ENCODE measurements at places on chromosomes 7 and 10. TPM values are rescaled to one million over a fixed set of nuclear protein-coding genes. Genes with fewer than 3 reads are reported as not detected.

DNA sequence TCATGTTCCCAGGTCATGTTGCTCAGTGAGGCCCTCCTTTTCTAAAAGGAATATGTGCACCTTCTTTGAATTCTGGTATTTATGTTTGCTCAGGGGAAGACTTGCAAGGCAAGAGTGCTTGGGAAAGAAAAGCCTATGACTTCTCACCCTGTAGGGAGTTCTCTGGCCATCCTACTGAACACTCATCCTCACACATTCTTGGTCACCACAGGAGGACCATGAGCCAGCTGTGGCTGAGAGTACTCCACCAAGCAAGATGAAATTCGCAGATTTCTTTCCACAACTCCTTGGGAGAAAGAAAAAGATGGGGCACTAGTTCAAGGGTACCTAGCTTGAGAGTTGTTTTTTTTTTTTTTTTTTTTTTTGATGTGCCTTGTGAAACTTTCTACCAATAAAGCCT is 179.6 kb downstream of the FZD1 start:
- DNase-seq: no peak

DNA sequence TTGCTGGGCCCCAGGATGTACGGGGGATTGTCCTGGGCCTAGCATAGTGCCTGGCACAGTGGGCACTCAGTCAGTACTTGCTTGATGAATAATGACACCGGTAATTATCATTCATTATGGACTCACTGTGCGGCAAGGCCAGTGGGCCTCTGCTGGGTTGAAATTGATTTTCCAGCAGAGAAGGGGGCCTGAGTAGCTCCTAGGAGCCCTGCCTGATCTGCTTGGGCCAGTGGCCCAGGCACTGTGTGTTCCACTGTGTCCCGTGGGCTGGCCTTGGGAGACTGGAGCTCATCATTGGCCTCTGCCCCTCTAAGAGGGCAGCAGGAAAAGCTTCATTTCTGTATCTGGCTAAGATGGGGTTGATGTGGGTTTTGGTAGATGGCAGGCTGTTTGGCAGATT is 1.4 kb downstream of the CHST3 start:
- DNase-seq: no peak

GRCh38 chr7:47474937-47475879 is 106.7 kb downstream of the TNS3 start:
- DNase-seq: peak; percentile 88

DNA sequence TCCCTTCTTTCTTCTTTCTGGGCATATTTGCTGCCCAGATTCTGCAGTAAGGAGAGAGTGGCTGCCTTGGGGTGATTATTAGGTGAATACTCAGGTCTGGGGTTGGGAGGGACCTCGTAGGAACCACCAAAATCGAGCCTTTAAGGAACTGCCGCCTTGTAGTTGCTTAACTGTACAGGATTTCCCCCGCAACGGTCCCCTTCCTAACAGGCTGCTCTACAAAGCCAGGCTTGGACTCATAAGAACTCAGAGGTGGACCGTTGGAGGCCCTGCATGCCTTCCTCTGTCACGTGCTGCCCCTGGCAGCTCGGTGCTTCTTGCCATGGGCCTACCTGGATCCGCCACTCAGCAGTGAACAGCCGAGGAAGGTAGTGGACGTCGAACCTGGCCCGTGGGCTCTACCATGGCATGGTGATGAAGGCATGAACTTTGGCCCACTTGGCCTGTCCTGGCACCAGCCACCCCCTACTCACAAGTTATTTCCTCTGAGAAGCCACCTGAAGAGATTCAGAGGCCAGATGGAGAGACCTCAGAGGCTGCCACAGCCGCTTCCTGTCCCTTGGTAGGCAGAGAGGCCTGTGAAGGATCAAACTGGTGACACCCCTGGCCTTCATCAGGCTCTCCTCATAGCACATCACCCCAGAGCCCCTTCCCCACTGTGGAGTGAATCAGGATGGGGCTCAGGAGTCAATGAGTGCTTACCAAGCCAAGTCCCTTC is 54.6 kb downstream of the NOD1 start:
- no peak for DNase-seq

GRCh38 chr10:34295142-34295548 is 520.0 kb downstream of the PARD3 start:
- no peak for DNase-seq

- DNase-seq: no peak
Observed at GRCh38 chr10:23155169-23155568, 36.9 kb upstream of the PTF1A start.

GRCh38 chr10:11642566-11642965 is 31.1 kb upstream of the USP6NL start:
- DNase-seq: no peak

GRCh38 chr7:113891031-113891350 is 27.8 kb downstream of the PPP1R3A start:
- DNase-seq: no peak

GRCh38 chr7:125695626-125696025 is 766.0 kb upstream of the POT1 start:
- no peak for DNase-seq

DNA sequence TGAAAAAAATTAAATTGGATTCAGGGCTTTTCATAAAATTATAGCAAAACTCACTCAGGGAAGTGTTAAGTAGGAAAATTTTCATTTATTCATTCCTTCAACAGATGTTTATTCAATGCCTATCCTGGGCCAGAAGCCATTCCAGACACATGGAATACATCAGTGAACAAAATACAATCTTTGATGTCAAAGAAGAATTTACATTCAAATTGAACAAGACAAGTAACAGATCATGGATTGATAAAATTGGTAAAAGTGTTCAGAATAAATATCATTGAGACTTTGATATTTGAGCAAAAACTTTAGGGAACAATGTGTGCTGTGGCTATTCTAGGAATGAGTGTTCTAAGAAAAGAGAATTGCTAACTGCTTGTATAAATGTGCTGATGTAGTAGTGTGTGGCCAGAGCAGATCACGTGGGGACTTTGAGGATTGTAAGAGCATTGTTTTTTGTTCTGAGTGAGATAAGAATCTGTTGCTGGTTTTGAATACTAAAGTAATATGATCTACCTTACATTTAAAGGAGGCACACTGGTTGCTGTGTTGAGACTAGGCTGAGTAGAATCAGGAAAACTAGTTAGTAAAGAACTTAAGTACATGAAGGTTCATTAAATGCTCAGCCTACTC is 957.2 kb downstream of the PCDH15 start:
- DNase-seq: no peak

GRCh38 chr7:17781491-17782215 is 158.6 kb downstream of the SNX13 start:
- no peak for DNase-seq

DNA sequence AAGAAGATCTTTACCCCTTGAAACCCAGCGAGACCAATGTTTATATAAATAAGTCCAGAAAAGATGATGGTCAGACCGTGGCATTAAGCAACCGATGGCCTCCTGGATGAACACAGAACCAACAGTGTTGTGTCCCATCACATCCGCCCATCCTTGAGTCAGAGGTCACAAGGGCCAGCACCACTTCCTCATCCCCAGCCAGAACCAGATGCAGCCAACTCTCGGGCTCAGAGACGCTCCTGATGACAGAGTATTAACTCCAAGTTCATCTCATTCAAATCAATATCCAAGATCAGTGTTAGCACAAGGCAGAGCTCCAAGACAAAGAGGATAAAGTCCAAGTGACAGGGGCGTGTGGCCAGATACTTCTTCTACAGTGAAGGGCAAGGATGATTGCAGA is 63.5 kb downstream of the FAM53B start:
- no peak for DNase-seq

The NSMCE4A gene
- 28.8 TPM for total RNA-seq

The PGAM2 gene
- total RNA-seq: 554 TPM

The CHRM2 gene
- total RNA-seq: 68.1 TPM

The WNT16 gene
- total RNA-seq: not detected

The C10orf105 gene
- 0.16 TPM for total RNA-seq

The OPN4 gene
- not detected for total RNA-seq
